EL (cell line): ENCODE measurements at places on chromosomes 4 and X.
A peak's percentile ranks its signal among the peaks of the same experiment; 100 is the strongest.

DNA sequence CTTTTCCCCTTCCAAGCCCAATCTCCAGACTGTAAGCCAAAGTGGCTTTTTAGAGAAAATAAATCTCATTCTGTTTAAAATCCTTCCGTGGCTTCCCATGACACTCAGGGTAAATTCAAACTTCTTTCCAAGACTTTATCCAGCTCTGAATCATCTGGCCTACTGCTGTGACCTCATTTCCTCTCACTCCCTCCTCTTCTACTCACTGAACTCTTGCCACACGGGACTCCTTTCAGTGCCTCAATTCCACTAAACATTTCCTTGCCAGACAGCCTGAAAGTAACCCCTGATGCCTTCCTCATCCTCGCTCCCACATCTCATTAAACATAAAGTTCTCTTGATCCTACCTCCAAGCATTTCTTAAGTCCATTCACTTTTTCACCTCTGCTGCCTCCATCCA, 27.8 kb upstream of the RNF128 start:
- DNase-seq, result peak; percentile 30

- DNase-seq, result no peak
These were observed 28.4 kb downstream of the ATP10D start for GRCh38 chr4:47513461-47513860.

DNA sequence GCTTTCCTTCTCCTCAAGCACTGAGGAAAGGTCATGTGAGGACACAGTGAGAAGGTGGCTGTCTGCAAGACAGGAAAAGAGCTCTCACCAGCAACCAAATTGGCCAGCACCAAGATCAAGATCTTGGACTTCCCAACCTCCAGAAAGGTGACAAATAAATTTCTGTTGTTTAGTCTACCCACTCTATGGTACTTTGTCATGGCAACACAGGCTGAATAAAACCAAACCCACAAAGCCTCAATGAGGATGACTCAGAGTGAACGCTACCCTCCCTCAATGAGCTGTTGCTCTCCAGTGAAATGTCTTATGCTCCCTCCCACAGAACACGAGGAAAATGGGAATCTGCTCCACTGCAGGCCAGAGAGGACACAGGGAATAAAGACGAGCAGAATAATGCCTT, 244.1 kb downstream of the RAB28 start:
- DNase-seq, result peak; percentile 22

DNA sequence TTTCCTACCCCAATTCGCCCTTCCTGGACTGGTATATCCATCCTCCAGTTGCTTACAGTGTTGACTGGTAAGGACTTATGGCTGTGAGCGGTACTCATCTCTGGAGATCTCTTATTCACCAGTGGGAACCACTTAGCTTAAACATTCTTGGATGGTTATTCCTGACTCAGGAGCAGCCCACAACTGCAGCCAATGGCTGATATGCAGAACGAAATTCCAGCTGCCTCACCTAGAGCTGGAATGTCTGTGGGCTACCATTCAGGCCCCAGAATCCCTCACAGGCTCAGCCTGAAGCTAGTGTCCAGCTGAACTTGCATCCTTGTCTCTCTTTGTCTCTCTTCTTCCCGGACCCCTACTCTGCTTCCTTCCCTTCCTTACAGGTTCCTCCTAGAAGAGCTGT, 138.9 kb upstream of the SMIM31 start:
- DNase-seq, result no peak

GRCh38 chrX:9433596-9433995, 31.3 kb upstream of the TBL1X start:
- DNase-seq, result no peak

- DNase-seq, result no peak
These were observed 175.0 kb downstream of the APBB2 start for GRCh38 chr4:41039317-41039716.

- no peak for DNase-seq
These were observed 36.9 kb downstream of the LAMTOR3 start for GRCh38 chr4:99857307-99857706.

- no peak for DNase-seq
These were observed 51.4 kb upstream of the PCDH18 start for GRCh38 chr4:137583671-137584070.

- peak; percentile 0 for DNase-seq
These were observed 32.7 kb upstream of the MBTPS2 start for GRCh38 chrX:21806691-21807090.

DNA sequence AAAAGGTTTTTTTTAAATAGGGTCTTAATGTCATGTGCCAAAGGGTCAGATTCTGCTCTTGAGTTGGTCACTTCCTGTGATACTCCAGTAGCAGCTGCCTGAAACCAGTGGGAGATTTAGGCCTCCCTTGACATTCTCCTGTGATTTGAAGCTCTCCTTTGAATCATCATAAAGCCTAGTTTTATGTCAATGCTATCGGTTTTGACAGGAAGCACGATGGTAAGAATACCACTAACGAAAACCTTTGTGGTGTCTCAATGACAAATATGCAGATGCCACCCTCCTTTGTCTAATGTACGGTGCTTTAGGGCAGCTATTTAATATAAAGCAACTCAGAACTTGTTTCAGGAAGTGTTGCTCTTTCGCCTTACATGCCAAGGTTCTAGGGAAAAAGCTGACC, 44.2 kb downstream of the CCNI start:
- no peak for DNase-seq

DNA sequence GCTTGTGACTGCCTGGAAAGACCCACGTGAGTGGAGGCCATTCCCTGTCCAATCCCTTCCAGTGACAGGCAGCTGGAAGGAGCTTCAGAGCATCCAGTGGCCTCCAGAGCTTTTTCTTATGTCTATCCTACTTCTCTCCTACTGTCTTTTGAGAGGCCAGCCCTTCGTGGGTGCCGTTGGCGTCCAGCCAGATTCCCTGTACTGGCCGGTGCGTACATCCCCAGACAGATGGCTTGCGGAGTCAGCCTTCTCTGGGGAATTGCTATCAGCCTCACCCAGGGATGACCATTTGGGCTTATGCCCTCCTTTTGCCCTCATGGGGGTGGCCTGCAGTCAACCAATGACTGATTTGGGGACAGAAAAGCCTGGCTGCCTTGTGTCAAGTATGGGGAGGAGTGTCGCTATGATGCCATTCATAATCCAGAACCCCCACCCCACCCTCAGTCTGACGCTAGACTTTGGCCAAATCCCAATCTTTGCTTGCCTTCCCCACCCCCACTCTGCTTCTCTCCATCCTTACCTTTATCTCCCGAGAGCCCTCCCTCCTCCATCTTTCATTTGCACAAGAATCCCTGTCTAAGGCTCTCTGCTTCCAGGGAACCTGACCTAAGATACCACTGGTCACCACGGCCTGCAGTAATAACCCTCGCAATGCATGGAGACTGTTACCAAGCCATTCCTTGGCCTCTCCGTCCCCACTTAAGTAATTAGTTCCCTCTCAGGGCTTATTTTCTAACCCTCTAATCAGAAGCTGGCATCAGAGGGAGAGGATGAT, 150.3 kb upstream of the BCOR start:
- DNase-seq, result no peak

GRCh38 chrX:43559644-43560043, 96.5 kb upstream of the MAOA start:
- peak; percentile 14 for DNase-seq

DNA sequence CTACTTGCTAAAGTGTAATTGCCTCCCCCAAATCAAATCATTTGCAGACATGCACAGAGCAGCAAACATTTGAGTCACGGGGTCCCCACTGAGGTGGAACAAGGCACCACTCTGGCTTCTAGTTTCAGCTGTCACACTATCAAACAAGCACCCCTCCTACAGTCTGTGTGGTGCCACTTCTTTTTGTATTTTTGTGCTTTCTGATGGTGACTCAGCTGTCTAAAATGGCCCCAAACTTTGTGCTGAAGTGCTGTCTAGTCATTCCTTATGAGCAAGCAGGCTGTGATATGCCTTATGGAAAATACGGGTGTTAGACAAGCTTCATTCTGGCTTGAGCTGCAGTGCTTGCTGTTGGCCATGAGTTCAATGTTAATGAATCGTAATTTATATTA, 15.4 kb downstream of the IGFBP7 start:
- DNase-seq, result peak; percentile 69

GRCh38 chrX:104712515-104712914, 146.5 kb downstream of the IL1RAPL2 start:
- no peak for DNase-seq

DNA sequence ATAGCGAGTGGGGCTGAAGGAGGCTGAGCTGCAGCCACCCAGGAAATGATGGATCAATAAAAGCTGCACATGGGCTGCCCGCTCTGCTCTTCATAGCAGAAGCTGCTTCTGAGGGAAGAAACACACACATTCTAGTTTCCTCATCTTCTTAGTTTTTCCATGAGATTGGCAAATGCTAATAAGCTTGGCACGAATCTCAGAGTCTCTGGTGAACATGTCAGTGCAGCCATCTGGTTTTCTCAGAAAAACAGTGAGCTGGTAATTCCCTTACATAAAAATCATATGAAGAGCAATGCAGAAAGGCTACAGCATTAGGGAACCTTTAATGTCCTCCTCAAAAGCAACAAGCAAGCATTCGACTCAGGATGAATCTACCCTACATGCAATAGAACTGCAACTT, 69.9 kb downstream of the GATB start:
- no peak for DNase-seq

- DNase-seq, result no peak
These were observed 20.7 kb downstream of the ZNF280C start for GRCh38 chrX:130247996-130248395.

DNA sequence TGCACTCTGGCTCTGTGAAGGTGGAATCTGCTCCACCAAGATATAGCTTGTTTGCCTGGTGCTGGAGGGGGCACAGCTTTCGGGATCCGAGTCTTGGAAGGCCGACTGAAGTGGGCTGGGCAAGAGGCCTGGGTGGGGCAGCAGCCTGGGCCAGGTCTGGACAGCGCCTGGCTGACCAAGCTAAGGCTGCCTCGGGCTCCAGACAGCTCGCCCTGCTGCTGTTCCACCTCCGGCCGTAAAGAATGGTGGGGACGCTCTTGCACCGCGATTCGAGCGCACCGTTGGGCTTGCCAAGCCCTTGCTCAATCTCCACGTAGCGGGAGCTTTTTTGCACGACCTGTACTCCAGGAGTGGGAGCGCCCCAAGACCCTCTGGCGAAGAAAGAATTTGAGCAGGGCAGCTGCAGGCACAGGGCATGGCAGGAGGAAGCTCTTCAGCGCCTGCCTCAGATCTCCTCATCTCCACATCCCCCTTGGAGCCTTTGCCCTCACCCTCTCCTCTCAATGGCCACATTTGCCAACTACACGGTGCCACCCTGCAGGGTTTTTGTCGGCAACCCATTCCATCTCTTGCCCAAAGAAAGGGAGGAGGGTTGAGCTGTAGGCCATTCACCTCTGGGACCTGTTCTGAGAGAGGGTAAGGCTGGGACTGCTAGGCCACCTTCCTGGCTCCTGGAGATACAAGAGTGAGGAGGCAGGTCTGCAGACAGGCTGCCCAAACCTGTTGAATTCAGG, 18.9 kb downstream of the CNGA2 start:
- peak; percentile 48 for DNase-seq

DNA sequence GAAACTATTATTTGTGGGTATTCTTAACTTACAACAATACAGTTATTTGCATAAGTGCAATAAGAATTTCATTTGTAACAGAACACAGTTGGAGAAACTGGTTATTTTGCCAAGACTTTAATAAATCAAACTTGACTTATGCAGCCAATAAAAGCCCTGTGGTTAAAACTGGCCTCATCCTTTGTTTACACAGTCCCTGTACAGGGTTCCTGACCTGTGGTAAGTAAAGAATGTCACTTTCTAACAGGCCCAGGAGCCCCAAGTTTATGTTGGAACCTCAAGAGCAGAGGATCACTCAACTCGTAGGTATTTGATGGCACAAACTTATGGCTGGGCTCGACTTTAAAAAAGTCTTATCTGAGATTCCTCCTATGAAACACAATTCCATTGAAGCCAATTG, 88.6 kb upstream of the PTCHD1 start:
- peak; percentile 8 for DNase-seq

DNA sequence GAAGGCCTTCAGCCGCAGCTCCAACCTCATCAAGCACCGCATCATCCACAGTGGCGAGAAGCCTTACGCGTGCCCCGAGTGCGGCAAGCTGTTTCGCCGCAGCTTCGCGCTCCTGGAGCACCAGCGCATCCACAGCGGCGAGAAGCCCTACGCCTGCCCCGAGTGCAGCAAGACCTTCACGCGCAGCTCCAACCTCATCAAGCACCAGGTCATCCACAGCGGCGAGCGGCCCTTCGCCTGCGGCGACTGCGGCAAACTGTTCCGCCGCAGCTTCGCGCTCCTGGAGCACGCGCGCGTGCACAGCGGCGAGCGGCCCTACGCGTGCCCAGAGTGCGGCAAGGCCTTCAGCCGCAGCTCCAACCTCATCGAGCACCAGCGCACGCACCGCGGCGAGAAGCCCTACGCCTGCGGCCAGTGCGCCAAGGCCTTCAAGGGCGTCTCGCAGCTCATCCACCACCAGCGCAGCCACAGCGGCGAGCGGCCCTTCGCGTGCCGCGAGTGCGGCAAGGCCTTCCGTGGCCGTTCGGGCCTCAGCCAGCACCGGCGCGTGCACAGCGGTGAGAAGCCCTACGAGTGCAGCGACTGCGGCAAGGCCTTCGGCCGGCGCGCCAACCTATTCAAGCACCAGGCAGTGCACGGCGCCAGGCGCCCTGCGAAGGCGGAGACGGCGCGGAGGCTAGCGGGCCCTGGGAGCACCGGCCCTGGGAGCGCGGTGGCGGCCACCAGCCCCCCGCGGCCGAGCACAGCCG, 9.8 kb downstream of the ZFP92 start:
- DNase-seq, result no peak

- DNase-seq, result no peak
These were observed 34.9 kb upstream of the CRMP1 start for GRCh38 chr4:5927747-5928146.

DNA sequence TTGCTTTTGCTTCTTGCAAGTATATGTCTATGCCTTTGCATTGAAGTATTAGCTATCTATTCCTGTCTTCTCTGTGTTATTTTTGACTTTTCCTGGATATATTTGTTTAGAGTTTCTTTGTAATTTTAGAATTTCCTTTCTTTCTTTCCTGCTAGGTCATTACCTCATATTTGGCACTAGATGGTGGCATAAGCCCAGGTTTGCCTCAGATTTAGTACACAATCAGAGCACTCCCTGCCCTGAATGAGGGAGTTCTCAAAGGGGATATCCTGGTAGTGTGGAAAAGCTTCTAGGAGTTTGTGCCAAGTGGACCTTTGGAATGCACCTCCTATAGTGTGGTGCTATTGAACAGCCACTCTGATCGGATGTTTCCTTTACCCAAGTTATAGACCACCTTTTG, 181.6 kb downstream of the UGT8 start:
- DNase-seq, result peak; percentile 2

- no peak for DNase-seq
These were observed 76.0 kb upstream of the GPM6B start for GRCh38 chrX:13892856-13893255.

DNA sequence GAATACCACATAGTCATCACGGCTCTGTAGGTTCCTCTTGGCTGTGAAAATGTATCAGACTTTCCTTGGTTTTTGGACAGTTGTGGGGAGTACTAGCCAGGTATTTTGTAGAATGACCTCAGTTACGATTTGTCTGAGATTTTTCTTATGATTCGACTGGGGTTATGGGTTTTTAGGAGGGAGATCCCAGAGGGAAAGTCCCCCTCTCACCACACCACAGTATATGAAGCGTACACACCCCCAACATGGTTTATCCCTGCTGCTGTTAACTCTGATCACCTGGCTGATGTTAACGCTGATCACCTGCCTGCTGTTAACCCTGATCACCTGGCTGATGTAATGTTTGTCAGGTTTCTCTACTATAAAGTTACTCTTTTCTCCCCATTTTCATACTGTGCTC, 72.6 kb downstream of the ANAPC4 start:
- no peak for DNase-seq
